ENCODE measurements at places on chromosomes 2 and 18. TPM values are rescaled to one million over a fixed set of nuclear protein-coding genes. Genes with fewer than 3 reads are reported as not detected.

CD226 gene
- 0.59 TPM for total RNA-seq

DYNAP gene
- total RNA-seq, result not detected

NYAP2 gene
- total RNA-seq, result not detected

CYRIA gene
- 2.5 TPM for total RNA-seq

DPP10 gene
- not detected for total RNA-seq

Measured in subcutaneous preadipocyte (primary cell).